GOT3 (cell line): ENCODE measurements at places on chromosomes 2 and 18.
A peak's percentile ranks its signal among the peaks of the same experiment; 100 is the strongest.

DNA sequence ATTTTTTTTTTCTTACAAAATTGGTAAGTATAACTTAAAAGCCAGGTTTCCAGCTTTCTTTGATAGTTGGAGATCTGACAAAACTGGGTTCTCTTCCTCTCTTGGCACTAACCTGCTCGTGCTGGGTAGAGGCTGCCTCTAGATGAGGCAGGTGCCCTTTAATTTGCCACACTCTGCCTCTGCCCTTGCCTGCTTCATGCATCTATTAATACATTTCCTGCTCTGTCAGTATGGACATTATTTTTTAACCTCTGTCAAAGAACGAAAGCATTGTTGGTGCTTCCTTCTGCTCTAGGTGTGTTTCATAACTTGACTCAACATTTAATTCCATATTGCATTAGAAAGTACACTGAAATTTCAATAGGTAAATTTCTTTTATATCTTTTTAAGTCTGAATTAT lies 490.7 kb upstream of the ZEB2 start:
- no peak for DNase-seq

- no peak for DNase-seq
Measured at GRCh38 chr2:66228128-66228547, 206.8 kb upstream of the MEIS1 start.

DNA sequence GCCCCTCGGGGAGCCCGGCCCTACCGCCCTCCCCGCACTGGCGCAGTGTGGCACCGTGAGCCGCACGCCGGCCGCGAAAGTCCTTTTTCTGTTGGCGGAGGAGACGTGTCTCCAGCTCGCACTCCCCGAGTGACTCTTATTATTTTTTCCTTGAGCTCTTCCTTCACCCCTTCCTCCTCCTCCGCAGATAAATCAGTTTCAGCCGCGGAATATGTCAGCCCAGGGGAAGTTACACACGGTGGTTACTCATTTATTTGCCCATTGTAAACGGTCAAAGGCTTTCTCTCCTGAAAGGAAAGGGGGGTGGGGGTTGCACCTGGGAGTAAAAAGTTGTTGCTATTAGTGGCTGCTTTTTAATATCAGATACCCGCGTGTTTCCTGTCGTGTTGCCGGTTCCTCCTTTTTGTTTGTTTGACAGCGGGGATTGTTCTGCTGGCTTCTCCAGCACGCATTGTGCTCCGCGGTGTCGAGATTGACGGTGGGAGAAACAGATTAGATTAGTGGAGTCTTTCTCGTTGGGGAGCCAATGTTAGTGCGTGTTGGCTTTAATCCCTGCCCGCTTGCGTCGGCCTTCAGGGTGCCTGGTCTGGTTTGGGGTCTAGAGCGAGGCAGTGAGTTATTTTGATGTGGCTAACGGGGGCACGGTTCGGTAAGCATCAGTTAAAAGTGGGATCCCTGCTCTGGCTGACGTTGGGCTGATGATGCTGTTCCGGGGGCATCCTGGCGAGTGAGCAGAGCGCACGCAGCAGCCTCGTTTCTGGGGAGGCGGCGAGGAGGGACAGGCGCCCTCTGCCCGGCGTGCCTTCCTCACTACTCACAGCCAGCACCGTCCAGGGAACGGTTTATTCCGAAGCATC lies 1.6 kb downstream of the CRIM1 start:
- DNase-seq = no peak

- DNase-seq = no peak
Measured at GRCh38 chr2:41061356-41061755, 609.5 kb upstream of the SLC8A1 start.

DNA sequence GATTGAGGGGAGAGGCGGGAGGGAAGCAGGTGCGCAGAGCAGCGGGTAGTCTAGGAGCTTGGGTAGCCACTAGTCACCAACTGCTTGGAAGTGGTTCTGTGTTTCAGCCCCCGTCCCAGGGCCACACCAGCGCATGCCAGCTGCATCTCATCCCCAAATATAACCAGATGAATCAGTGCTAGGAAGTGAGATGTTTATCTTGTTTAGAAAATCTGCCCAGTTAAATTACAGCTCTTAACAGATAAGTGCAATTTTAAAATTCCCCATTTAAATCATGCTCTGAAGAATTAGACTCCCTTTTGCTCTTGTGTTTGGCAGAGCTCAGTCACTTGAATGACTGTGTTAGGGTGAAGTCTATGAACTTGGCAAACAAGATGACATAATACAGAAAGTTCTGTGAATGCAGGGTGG lies 193.8 kb downstream of the SEPTIN10 start:
- no peak for DNase-seq

DNA sequence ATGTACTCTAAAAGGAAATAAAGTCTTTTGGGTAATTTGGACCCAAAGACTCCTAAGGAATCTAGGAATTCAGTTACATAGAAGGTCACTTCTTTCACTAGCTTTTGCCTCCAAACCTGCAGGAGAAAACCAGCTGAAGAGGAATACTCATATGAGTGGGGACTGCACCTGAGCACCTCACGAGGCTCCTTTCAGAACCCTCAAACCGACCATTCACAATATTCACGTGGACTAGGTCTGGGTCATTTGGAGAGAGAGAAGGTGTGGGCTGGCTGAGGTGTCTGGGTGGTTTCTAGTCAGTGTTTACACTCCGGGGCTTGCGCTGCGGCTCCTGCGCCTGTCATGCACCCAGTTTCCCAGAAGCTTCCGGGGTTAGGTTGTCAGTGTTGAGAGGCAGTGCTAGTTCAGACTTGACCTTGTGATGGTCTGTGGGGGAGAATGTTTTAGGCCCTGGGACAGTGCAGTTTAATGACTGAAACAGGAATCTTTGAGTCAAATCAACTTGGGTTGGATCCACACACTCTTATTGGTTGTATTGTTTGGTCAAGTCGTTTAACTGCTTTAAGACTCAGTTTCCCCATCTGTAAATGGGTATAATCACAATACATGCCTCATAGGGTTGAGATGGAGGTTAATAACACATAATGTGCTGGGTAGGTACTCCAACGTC lies 78.4 kb downstream of the LIMS1 start:
- no peak for DNase-seq

DNA sequence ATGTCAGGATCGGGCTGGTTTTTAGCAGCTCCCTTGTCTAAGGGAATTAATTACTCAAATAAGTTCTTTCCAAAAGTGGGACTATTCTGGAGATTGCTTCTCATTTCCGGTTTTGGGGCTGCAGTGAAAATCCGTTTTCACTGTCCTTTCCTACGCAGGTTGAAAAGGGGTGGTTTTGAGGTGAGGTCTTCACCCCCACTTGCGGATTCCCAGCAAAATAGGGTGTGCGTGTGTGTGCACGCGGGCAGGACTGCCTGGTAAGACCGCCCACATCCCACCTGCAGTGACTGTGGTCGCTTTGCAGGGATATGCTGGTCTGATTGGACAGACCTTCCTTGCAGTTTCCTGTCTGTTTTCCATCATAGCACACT lies 472 bp upstream of the PLEKHM3 start:
- no peak for DNase-seq

GRCh38 chr18:23387265-23387664 lies 65.8 kb upstream of the RIOK3 start:
- no peak for DNase-seq

DNA sequence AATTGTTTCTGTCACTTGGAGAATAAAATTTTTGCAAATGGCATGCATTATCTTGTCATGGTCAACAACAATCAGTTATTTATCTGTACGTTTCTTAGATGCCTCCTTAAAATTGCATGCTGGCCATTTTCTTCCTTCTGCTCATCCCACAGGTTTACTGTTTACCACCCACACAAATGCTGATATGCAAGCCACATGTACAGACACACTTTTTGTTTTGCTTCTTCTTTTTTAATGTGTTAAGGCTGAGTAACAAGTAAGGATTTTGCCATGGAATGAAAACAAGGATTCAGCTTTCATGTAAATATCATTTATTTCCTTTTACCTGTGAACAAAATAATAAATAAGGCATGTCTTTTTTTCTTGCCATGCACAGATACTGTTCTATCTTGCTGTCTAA lies 1077.1 kb upstream of the ZEB2 start:
- no peak for DNase-seq

DNA sequence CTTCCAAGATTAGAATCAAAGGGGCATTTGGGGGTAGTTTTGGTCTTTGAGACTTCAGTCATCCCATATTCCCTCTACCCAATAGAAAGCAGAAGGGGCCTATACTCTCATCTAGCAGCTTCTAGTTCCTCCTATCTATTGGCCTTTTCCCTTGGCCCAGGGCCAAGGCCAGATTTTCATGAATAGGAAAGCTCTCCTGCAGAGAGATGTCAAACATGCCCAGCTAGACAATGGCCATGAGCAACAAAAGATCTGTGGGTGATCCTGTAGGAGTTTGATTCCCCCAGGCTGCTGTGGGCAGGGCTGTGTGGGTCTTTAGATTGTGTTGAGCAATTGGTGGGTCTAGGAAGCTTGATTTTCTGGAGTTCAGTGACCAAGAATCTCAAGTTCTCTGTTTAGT lies 2.9 kb upstream of the ADCYAP1 start:
- no peak for DNase-seq

GRCh38 chr2:57828221-57828620 lies 218.4 kb upstream of the VRK2 start:
- no peak for DNase-seq

GRCh38 chr2:10389573-10389972 lies 58.6 kb downstream of the ODC1 start:
- DNase-seq = no peak

- no peak for DNase-seq
Measured at GRCh38 chr18:25112821-25113434, 239.0 kb downstream of the ZNF521 start.

DNA sequence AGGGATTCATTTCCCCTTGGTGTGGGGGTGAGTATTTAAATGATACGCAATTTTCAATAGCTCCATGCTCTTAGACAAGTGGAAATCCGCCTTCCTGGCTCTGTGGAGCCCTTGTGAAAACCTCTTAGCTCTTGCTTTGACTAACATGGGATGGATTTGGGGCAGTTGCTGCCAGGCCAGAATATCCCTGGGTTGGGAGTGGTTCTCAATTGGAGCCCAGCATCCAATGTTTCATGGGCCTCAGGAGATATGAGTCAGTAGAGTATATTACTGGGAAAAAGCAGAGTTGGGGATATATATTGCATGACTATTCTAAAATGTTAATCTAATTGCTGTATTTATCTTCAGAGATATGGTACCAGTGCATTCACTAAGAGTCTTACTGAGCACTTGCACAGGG lies 104.4 kb upstream of the IL1R2 start:
- DNase-seq = peak; percentile 9

GRCh38 chr2:160388464-160389263 lies 104.9 kb downstream of the RBMS1 start:
- no peak for DNase-seq

DNA sequence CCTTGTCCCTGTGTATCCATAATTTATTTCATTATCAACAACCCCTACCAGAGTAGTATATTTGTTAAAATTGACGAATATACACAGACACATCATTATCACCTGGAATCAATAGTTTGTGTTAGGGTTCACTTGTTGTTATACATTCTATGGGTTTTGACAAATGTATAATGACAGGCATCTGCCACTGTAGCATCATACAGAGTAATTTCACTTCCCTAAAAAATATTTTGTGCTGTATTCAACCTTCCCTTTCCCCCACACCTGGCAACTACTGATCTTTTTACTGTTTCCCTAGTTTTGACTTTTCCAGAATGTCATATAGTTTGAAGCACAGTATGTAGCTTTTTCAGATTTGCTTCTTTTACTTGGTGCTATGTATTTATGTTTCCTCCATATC lies 132.0 kb downstream of the ZNF804A start:
- no peak for DNase-seq

GRCh38 chr2:101706819-101707177 lies 9.3 kb downstream of the MAP4K4 start:
- no peak for DNase-seq
